ENCODE measurements at places on chromosomes 4 and X.

DNA sequence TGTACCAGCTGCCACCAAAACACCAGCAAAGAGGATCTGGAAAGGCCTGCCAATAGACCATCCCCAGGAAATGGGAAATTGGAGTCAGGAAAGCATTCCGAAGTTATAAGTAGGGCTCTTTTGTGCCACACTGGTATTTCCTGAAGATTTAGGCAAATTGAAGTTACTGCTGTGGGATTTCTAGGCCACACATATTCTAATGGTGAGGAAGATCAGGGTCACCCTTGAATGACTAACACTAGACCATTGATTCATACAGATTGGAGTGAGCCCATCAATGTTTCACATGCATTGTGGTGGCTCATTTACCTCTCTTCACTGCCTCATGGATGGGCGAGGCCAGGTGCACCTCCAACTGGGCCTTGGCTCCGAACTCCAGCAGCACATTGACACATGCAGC lies 22.6 kb downstream of the ASB11 start:
- H3K27ac ChIP-seq: no peak overlapping the region
- no peaks in the 10 kb centered on the region for H3K36me3 ChIP-seq
- H3K4me1 ChIP-seq: no peaks in the 10 kb centered on the region
- H3K27me3 ChIP-seq: no peaks in the 10 kb centered on the region

DNA sequence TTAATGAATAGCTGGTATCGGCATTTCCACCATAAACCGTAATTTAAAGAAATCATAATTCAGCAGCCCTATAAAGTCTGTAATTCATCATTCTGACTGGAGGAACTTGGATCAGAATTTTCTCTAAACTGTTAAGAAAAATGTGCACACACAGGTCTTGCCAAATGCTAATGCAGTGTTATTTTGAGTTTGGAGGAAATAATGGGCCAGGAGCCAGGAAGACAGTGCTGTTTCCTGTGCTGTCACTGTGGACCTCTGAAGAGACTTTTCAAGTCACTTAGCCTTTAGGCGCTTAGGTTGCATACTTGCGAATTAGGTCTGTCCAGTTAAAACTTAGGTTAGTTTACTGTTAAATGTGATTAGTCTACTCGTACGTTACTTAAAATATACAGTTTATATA lies 137.5 kb upstream of the ANXA3 start:
- no peak for DNase-seq
- no peaks in the 10 kb centered on the region for H3K27me3 ChIP-seq
- no peak overlapping the region for H3K27ac ChIP-seq

DNA sequence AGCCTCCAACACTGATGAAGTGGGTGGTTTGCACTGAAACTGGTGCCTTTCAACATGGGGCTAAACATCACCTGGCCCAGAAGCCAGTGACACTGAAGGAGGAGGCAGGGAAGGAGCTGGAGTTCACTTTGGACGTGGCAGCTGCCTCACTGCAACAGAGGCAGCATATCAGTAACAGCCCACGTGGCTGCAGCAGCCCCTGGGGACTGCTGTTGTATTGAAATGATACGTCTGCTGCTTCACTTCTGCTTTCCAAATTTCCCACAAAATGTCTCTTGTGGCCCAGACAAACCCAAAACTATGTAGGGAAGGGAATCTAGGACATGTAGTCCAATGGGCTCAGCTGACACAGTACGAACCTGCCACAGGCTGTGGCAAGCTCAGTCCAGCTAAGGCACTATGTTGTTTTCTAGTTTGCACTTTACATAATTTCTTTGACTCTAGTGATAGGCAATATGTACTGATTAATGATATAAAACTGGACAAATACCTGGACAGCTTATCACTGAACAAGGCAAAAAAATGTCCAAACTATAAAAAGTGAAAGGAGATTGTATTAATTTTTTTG lies 84.7 kb upstream of the RAPGEF2 start:
- H3K4me3 ChIP-seq: no peak overlapping the region
- DNase-seq: no peak
- no peaks in the 10 kb centered on the region for H3K27me3 ChIP-seq
- H3K4me1 ChIP-seq: no peaks in the 10 kb centered on the region
- no peaks in the 10 kb centered on the region for H3K36me3 ChIP-seq

DNA sequence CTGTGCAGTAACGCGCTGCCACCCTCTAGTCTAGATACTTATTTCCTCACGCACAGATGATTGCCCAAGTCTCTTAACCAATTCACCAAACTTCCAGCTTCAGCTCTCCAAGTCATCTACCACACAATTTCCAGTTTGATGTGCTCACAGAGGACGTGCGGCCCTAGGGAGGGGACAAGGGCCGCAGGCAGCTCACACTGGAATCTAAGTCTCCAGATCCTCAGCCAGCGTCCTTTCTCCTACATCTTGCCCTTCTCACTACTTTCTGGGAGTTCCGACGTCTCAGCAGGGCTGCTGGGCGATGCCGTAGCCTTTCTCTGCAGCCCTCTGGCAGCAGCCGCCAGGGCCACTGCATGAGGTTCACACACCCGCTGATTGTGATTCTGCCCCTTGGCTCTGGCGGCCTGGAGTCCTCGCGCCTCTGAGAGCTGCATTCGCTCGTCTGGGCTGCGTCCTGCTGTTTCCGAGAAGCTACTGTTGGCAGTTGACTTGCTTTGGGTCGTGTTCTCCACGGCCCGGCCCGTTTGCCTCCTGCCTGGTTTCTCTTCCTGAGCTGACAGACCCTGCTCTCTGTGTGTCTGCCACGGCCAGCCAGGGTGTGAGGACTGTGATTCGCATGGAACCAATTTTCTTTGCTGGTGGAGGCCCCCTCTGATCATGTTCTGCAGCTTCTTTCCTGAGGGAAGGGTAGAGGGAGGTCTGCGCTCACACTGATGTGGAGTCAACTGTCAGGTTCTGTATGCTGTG lies 14.1 kb upstream of the TMEM131L start:
- no peaks in the 10 kb centered on the region for H3K27me3 ChIP-seq
- no peak for DNase-seq
- H3K27ac ChIP-seq: no peak overlapping the region
- H3K4me3 ChIP-seq: no peak overlapping the region
- H3K36me3 ChIP-seq: no peaks in the 10 kb centered on the region

GRCh38 chrX:63349307-63349706 lies 1.8 kb downstream of the SPIN4 start:
- no peaks in the 10 kb centered on the region for H3K27me3 ChIP-seq
- H3K4me3 ChIP-seq: no peak overlapping the region
- H3K27ac ChIP-seq: no peak overlapping the region

DNA sequence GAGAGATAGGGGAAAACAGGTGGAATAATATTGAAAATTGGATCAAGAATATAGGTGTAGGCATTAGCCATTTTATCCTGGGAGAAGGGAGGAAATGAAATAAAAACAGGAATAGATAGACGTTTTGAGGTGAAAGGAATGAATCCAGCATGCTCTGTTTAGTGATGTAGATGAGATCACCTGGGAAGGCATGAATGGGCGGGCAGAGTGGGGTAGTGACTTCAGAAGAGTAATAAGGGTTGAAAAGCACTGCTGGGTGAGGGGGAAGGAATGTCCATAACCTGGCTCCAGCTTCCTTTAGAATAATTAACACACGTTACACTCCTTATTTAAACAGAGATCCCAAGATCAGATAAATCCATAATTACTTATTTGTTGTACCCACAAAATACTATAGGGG lies 191.1 kb upstream of the ANXA3 start:
- H3K36me3 ChIP-seq: no peaks in the 10 kb centered on the region
- H3K27me3 ChIP-seq: no peaks in the 10 kb centered on the region
- no peak overlapping the region for H3K4me3 ChIP-seq
- no peaks in the 10 kb centered on the region for H3K4me1 ChIP-seq

DNA sequence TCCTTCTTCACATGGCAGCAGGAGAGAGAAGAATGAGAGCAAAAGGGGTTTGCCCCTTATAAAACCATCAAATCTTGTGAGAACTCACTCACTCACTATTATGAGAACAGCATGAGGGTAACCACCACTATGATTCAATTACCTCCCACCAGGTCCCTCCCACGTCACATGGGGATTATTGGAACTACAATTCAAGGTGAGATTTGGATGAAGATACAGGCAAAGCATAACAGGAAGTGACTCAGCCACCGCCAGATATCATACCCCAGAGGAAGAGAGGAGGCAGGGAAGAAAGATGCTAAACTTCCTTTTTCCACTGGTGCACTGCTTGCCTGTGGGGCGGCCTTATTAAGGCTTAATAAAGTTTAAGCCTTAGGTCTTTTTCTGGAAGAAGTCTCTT lies 766.1 kb downstream of the KCTD8 start:
- H3K27me3 ChIP-seq: no peaks in the 10 kb centered on the region
- no peak overlapping the region for H3K4me3 ChIP-seq
- DNase-seq: no peak
- no peaks in the 10 kb centered on the region for H3K4me1 ChIP-seq

DNA sequence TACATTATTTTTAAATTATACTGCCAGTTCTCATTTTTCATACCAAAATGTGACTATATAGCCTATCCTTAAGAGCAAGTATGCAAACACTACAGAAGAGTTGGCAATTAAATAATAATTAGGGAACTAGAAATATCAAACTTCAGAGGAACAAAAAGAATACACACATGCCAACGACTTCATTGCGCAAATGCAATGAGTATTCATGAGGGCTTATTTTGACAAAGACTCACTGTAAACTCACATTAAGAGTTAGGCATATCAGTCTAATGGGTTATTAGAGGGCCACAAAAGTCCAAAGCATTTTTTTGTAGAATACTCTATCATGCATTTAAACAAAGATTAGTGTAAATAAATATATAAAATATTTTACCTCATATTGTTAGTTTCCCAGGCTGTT lies 31.6 kb downstream of the SLC10A7 start:
- H3K27ac ChIP-seq: no peak overlapping the region
- H3K4me1 ChIP-seq: no peaks in the 10 kb centered on the region
- no peak for DNase-seq
- H3K27me3 ChIP-seq: no peaks in the 10 kb centered on the region

DNA sequence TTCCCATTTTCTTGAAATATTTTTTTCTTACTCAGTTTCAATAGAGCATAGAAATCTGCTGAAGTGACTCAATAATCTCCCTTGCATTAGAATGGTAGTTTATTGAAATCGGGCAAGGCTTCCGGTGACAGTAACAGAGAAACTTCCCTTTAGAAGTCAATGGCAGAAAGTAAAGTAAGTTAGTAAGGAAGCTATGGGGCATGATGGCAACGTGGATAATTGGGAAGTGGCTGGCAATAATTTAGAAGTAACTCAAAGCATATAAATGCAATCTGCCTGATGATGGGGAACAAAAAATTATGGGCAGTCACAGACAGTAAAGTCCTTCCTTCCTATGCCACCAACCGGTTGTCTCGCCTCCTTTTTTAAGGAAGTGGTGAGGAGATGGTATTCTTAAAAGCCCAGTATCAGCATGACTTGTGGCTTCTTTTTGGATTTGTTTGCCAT lies 7.6 kb downstream of the CYBB start:
- H3K27me3 ChIP-seq: no peaks in the 10 kb centered on the region
- H3K36me3 ChIP-seq: no peaks in the 10 kb centered on the region
- peaks cover 6% of the 10 kb centered on the region for H3K4me1 ChIP-seq
- H3K27ac ChIP-seq: peak overlapping the region; percentile 31
- peak; percentile 33 for DNase-seq

DNA sequence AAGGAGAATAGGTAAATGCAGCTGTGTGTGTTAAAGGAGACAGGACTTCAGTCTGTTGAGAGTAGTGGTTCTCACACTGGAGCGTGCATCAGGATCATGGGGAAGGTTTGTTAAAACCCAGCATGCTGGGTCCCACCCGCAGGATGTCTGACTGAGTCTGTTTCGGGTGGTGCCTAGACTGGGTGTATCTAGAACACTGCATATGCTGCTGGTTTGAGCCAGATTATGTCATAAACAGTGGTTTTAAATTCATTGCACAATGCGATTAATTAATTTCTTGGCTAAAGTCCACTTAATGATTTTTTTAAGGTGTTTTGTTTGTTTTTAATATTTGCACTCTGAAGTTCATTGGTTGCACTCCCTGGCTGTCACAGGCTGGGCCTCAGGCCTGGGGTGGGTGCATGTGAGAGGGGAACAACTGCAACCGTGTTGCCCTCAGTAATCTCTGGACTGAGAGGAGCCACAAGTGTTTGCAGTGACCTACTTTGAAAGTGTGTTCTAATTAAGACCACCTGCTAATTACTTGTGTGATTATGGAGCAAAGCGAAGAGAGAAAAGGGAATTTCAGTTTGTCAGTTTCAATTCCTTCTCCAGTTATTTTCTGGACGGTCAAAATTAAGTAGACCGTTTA lies 8.3 kb downstream of the HCCS start:
- no peak for DNase-seq
- H3K36me3 ChIP-seq: peaks cover 40% of the 10 kb centered on the region

GRCh38 chr4:53573696-53574095 lies 17.6 kb downstream of the LNX1 start:
- H3K36me3 ChIP-seq: no peaks in the 10 kb centered on the region
- DNase-seq: no peak
- H3K4me1 ChIP-seq: no peaks in the 10 kb centered on the region
- H3K27me3 ChIP-seq: no peaks in the 10 kb centered on the region

DNA sequence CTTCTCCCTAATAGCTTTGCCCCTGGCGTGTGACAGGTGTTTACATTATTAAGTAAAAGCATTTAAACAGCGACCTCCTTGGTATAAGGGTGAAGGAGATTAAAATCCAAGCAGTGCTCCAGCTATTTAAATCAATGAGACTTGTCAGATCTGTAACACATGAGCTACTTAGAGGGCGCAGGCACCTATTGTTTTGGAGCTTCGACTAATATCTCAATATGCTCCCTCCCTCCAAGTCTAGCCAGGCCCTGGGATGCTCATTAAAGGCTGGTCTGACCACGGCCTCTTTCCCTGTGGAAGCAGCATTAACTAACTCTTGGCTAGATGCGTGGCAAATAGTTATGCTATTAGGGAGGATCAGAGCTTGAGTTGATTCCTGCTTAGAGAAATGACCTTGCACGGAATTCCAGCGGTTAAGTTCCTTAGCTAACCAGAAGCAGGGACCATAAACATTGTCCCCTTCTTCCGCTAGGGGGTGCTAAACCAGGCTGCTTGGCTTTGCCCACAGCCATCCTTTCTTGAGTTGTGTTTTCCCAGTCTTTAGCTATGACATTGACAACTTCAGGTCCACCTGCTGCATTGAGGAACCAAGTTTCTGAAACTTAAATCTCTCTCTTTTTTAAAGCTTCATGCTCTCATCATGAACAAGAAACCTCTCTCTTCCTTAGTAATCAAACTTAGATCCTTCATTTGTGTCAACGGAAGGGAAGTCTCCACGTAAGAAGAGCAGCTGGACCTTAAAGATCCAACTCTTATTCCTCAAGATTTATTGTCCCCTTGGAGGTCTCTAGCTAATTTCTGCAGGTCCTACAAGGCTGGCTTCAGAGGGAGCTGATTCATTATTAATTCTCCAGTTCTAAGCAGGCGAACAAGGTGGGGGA lies 80.7 kb upstream of the IGFBP7 start:
- peak; percentile 6 for DNase-seq
- H3K27me3 ChIP-seq: no peaks in the 10 kb centered on the region
- H3K4me1 ChIP-seq: no peaks in the 10 kb centered on the region
- no peaks in the 10 kb centered on the region for H3K36me3 ChIP-seq
- H3K4me3 ChIP-seq: no peak overlapping the region

GRCh38 chr4:41144812-41145211 lies 69.5 kb downstream of the APBB2 start:
- H3K27ac ChIP-seq: no peak overlapping the region
- DNase-seq: no peak
- peaks cover 14% of the 10 kb centered on the region for H3K4me1 ChIP-seq
- no peak overlapping the region for H3K4me3 ChIP-seq
- no peaks in the 10 kb centered on the region for H3K36me3 ChIP-seq
- H3K27me3 ChIP-seq: no peaks in the 10 kb centered on the region

All from thymus (tissue), 14 donors.